ENCODE measurements at places on chromosomes 7 and 10.

- no peaks in the 10 kb centered on the region for H3K36me3 ChIP-seq
- peaks cover 2% of the 10 kb centered on the region for H3K4me1 ChIP-seq
- H3K27me3 ChIP-seq: no peaks in the 10 kb centered on the region
- H3K4me3 ChIP-seq: no peak overlapping the region
- no peak overlapping the region for H3K27ac ChIP-seq
Measured at GRCh38 chr10:14084875-14085274, 245.8 kb downstream of the FRMD4A start.

DNA sequence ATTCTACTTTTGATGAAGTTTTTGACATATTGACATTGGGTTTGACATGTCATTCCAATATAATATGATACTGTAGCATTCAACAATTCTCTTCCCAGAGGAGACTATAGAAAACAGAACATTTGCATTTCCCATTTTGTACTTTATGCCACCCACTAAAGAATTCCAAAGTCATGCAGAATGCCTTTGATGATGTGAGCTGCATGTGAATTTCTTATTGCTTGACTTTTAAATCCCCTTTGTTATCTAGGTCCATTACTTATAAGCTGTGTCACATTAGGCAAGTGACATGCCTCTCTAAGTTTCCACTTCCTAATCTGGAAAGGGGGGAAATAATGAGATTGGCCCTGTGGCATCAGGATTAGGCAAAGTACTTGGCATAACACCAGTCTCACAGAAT lies 436.7 kb downstream of the AUTS2 start:
- no peaks in the 10 kb centered on the region for H3K36me3 ChIP-seq
- no peak overlapping the region for H3K27ac ChIP-seq
- no peak for DNase-seq
- H3K27me3 ChIP-seq: no peaks in the 10 kb centered on the region

- no peak overlapping the region for H3K27ac ChIP-seq
Measured at GRCh38 chr10:116356833-116357232, 32.6 kb downstream of the CCDC172 start.

DNA sequence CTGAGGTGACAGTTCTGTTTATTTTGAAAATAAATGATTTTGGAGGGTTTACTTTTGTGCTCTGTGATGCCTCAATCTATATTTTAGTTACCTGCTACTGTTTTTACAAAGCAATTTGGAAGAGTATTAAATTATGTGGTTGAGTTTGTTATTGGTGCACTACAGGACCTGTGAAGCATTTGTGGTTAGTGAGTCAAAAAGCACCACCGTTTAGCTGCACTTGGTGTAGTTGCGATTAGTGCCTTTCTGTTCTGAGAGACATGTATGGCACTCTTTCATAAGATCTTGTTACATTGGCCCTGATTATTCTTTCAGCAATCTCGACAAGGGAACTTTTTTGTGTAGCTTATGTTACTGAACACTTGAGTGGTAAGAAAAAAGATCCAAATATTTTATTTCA lies 132.2 kb downstream of the BBS9 start:
- no peaks in the 10 kb centered on the region for H3K27me3 ChIP-seq
- H3K4me1 ChIP-seq: no peaks in the 10 kb centered on the region
- H3K36me3 ChIP-seq: no peaks in the 10 kb centered on the region
- no peak overlapping the region for H3K27ac ChIP-seq
- DNase-seq: no peak
- H3K4me3 ChIP-seq: no peak overlapping the region

DNA sequence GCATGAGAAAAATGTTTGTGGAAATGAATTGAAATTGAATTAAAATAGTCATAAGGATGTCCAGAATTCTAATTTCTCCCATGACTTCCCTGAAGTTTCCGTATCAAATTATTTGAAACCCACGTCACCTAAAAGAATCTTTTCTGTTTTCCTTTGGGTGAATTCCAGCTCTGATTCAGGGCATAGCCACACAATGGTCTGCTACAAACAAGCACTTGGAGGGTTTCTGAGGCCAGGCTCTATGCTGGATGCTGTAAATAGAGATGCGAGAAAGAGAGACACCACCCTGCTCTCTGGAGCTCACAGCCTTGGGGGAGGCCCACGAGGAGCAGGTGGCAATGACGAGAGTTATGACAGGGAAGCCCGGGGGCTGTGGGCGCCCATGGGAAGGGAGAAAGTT lies 33.6 kb downstream of the GHRHR start:
- H3K27ac ChIP-seq: no peak overlapping the region
- no peaks in the 10 kb centered on the region for H3K4me1 ChIP-seq
- H3K4me3 ChIP-seq: no peak overlapping the region
- no peaks in the 10 kb centered on the region for H3K27me3 ChIP-seq
- no peaks in the 10 kb centered on the region for H3K36me3 ChIP-seq

DNA sequence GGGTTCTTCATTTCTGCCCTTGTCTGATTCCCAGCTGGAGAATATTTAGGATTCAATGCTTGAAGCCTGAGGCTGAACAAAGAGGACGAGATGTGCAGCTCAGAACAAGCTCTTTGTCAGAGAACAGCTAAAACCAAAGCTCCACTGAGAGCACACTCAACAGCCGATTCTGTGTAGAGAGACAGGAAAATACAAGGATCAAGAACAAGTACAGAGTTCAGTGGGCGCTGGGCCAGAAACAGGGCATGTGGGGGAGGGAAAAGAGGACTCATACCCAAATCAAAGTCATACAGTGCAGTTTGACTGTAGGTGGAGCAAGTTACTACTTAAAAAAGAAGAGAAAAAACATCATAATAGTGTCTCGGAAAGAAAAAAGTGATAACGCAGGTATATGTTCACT lies at the start of gene AGMO:
TSS of gene AGMO (minus strand) at position 181 of the 400 bp plus-strand sequence.
- no peaks in the 10 kb centered on the region for H3K36me3 ChIP-seq
- H3K27ac ChIP-seq: no peak within 1 kb of the TSS
- H3K27me3 ChIP-seq: no peaks in the 10 kb centered on the region
- DNase-seq: no peak

DNA sequence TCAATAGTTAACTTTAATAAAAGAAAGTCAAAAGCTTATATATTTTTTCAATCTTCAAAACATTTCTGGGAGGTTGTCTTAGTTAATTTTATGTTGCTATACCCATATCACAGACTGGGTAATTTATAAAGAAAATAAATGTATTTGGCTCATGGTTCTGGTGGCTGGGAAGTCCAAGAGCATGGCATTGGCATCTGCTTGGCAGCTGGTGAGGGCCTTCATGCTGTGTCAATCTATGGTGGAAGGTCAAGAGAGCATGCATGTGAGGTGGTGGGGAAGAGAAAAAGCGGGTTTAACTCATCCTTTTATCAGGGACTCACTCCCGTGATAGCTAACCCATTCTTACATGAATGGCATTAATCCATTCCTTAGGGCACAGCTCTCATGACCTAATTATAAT lies 119.8 kb downstream of the EGFR start:
- DNase-seq: no peak
- H3K27me3 ChIP-seq: no peaks in the 10 kb centered on the region
- no peaks in the 10 kb centered on the region for H3K36me3 ChIP-seq
- H3K4me1 ChIP-seq: no peaks in the 10 kb centered on the region

DNA sequence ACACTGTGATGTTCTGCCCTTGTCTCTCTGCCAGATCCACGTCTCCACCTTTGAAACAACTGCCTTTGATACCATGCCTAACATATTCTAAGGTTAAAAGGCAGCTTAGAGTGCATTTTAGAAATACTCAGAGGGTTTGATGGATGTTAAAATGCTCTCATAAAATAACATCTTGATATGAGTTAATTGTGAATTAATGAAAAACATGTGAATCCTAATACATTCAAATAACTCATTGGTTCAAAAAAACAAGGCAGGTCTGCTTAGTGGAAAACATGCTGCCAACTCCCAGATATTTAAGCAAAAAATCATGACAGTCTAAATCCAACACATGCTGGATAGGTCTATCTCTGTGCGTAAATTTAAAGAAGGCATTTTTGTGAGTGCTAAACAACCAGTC lies 291.8 kb downstream of the AHR start:
- H3K27me3 ChIP-seq: no peaks in the 10 kb centered on the region
- H3K4me3 ChIP-seq: no peak overlapping the region
- no peak for DNase-seq
- no peaks in the 10 kb centered on the region for H3K4me1 ChIP-seq
- H3K27ac ChIP-seq: no peak overlapping the region

DNA sequence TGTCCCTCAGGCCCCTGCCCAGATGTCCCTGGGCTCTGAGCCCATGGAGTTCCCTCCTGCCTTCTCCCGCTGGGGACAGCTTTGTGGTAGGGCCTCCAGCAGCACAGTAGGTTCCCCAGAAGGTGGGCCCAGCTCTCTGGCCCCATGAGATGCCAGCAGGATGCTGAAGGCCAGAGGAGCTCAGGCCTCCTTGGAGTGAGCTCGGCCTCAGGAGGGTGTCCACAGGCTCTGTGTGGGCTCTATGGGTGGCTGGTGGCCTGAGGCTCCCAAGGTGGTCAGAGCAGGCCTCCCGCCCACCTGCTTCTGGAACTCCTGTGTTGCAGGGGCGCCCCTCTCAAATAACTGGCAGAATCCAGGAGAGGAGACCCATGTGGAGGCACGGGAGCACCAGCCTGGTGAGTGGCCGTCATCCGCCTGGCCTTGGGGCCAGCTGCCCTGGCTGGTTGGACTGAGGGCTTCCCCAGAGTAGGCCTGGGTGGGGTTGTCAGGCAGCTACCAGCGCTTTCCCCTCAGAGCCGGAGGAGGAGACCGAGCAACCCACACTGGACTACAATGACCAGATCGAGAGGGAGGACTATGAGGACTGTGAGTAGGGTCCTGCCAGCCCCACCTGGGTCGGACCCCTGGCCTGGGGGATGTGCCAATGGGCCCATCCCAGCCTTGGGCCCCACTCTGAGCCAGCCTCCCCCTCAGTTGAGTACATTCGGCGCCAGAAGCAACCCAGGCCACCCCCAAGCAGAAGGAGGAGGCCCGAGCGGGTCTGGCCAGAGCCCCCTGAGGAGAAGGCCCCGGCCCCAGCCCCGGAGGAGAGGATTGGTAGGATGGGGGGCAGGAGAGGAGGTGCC lies 3.2 kb downstream of the AEBP1 start:
- no peaks in the 10 kb centered on the region for H3K4me1 ChIP-seq
- no peak overlapping the region for H3K4me3 ChIP-seq
- peaks cover 10% of the 10 kb centered on the region for H3K36me3 ChIP-seq
- no peaks in the 10 kb centered on the region for H3K27me3 ChIP-seq
- no peak overlapping the region for H3K27ac ChIP-seq

DNA sequence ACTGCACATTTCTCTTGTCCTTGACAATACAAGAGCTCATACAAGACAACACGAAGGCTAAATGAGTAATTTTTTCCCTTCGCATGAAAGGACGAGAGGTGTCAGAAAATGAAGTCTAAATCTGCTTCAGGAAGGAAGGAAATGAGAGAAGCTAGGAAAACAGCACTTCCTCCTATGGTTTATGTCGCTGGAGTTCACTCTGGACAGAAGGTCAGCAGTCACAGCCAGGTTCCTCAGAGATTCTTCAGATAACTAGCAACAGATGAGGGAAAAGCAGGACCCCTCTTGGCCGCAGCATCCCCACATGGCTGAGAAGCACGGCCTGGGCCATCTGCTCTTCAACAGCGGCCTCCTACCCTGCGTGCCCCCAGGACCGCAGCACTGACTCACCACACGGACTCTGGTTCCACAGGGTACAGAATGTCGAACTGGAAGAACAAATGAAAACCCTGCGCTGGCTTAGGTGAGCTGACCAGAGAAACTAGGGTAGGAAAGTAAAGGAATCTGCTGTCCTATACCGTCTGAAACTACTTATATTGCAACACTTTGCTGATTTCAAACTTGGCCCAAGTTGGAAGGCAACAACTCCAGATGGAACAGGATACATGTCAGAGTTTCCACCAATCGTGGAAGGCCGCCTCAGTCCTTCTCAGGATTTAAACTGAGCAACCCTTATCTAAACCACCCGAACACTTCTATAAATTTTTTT lies 26.3 kb downstream of the DNMBP start:
- no peak for DNase-seq
- no peak overlapping the region for H3K4me3 ChIP-seq
- no peak overlapping the region for H3K27ac ChIP-seq
- H3K27me3 ChIP-seq: no peaks in the 10 kb centered on the region
- H3K36me3 ChIP-seq: no peaks in the 10 kb centered on the region

- H3K27me3 ChIP-seq: no peaks in the 10 kb centered on the region
- no peak overlapping the region for H3K27ac ChIP-seq
- no peak overlapping the region for H3K4me3 ChIP-seq
- DNase-seq: no peak
Measured at GRCh38 chr7:113339661-113340060, 221.3 kb upstream of the SMIM30 start.

- H3K4me1 ChIP-seq: no peaks in the 10 kb centered on the region
- H3K27ac ChIP-seq: no peak overlapping the region
- H3K36me3 ChIP-seq: peaks cover 4% of the 10 kb centered on the region
- H3K4me3 ChIP-seq: no peak overlapping the region
- DNase-seq: no peak
- H3K27me3 ChIP-seq: no peaks in the 10 kb centered on the region
Measured at GRCh38 chr7:134954197-134955082, 31.9 kb upstream of the AGBL3 start.

GRCh38 chr10:118355234-118355633 lies 13.1 kb upstream of the FAM204A start:
- H3K36me3 ChIP-seq: no peaks in the 10 kb centered on the region
- no peak overlapping the region for H3K4me3 ChIP-seq
- no peaks in the 10 kb centered on the region for H3K27me3 ChIP-seq
- no peaks in the 10 kb centered on the region for H3K4me1 ChIP-seq

GRCh38 chr10:44300666-44301649 lies 83.9 kb downstream of the CXCL12 start:
- no peak overlapping the region for H3K27ac ChIP-seq
- H3K36me3 ChIP-seq: no peaks in the 10 kb centered on the region
- H3K27me3 ChIP-seq: no peaks in the 10 kb centered on the region
- no peaks in the 10 kb centered on the region for H3K4me1 ChIP-seq
- H3K4me3 ChIP-seq: no peak overlapping the region

GRCh38 chr10:9921544-9921943 lies 1096.1 kb upstream of the CELF2 start:
- H3K4me3 ChIP-seq: no peak overlapping the region
- H3K4me1 ChIP-seq: no peaks in the 10 kb centered on the region
- H3K27ac ChIP-seq: no peak overlapping the region
- H3K27me3 ChIP-seq: no peaks in the 10 kb centered on the region

Data from iPS DF 6.9 (cell line).